A549 treated with CORT108297 at 1 μM for 4 hours (cell line): ENCODE measurements at places on chromosomes 4 and X. TPM values are rescaled to one million over a fixed set of nuclear protein-coding genes. Genes with fewer than 3 reads are reported as not detected.

Gene SSX2
- not detected in 5 replicates for total RNA-seq

Gene HAUS3
- 6.7 to 8.9 TPM (median 7.7 TPM) in 5 replicates for total RNA-seq

Gene HS3ST1
- total RNA-seq = 0.27 to 0.54 TPM (median 0.39 TPM) in 5 replicates

Gene TLR10
- total RNA-seq = 0.03 to 0.07 TPM (median 0.04 TPM) in 4 of 5 replicates, not detected in the other

Gene LONRF3
- 2.9 to 4.3 TPM (median 3.5 TPM) in 5 replicates for total RNA-seq

Gene DGAT2L6
- total RNA-seq = not detected in 5 replicates
